ENCODE measurements at places on chromosomes 16 and 17. TPM values are rescaled to one million over a fixed set of nuclear protein-coding genes. Genes with fewer than 3 reads are reported as not detected.

ZDHHC1 gene
- 5.2 TPM for total RNA-seq

KRT24 gene
- total RNA-seq = not detected

CA5A gene
- total RNA-seq = not detected

TBC1D3I gene
- 0.97 TPM for total RNA-seq

KRT15 gene
- 0.43 TPM for total RNA-seq

ARRB2 gene
- total RNA-seq = 3.5 TPM

PYCARD gene
- 85.9 TPM for total RNA-seq

CDRT15L2 gene
- not detected for total RNA-seq

AHSP gene
- total RNA-seq = not detected

STAC2 gene
- total RNA-seq = not detected

IL17C gene
- total RNA-seq = not detected

CMTM2 gene
- not detected for total RNA-seq

C1QTNF8 gene
- not detected for total RNA-seq

HOXB2 gene
- total RNA-seq = 4.3 TPM

MRC2 gene
- 336 TPM for total RNA-seq

C16orf89 gene
- not detected for total RNA-seq

LASP1 gene
- 355 TPM for total RNA-seq

NARF gene
- 21.6 TPM for total RNA-seq

MT1A gene
- 1.9 TPM for total RNA-seq

SLC5A11 gene
- total RNA-seq = not detected

CHD9NB gene
- total RNA-seq = 2.6 TPM

PTGES3L gene
- total RNA-seq = 1.3 TPM

SLFN14 gene
- not detected for total RNA-seq
